GM23338 (cell line): ENCODE measurements at places on chromosomes 16 and 17. TPM values are rescaled to one million over a fixed set of nuclear protein-coding genes. Genes with fewer than 3 reads are reported as not detected.

SERPINF2 gene
- 1.2 and 1.5 TPM in 2 replicates for polyA plus RNA-seq

DNA sequence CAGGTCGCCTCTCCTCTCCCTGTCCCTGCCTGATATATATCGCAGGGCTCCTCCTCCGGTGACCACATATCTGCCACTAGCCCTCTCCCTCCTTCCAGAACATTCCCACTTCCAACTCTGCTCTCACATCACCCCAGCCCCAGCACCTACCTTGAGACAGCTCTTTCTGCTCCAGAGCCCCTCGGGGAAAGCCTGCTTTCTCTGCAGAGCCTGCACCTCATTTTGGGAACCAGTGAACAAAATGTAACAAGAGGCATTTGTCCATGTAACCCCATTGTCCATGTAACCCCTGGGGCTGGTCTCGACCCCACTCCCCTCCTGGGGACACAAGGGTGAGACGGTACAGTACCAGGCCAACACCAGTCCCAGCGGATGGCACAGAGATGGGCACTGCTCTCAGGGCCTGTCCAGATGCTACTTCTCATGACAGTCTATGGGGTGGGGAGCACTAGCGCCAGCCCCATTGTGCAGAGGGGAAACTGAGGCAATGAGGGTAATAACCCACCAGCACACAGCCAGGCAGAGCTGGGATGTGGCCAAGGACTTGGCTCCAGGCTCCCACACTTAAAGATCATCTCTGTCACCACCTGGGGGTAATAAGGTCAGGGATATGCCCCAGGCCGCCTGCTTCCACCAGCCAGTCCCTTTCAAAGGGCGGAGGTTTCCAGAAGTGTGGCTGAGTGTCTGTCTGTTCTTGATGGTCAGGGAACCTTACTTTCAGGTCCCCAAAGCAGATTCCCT lies 42.9 kb downstream of the TBC1D16 start:
- DNase-seq: no peak

GRCh38 chr17:31919802-31920525 lies 16.8 kb upstream of the SUZ12 start:
- DNase-seq: no peak

DNA sequence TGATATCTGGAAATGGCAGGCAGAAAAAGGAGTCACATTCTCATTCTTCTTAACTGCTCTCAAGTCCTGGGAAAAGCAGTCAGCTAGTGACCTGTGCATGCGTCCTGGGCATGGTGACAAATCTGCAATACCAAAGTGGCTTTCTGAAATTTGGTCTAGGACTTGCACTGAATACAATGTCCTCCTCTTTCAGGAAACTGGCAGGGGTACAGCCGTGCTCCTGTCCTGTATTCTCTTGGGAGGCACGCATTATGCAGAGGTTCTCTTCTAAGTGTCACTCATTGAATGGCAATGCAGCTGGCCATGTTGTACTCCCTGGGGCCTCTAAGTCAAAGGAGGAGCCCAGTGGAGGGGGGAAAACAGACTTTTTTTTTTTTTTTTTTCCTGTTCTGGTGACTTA lies 10.6 kb downstream of the PHF12 start:
- no peak for DNase-seq

GRCh38 chr17:41915566-41915965 lies 3.2 kb downstream of the ACLY start:
- no peak for DNase-seq

- DNase-seq: no peak
Observed at GRCh38 chr16:64295466-64295865, 826.4 kb downstream of the CDH11 start.

DNA sequence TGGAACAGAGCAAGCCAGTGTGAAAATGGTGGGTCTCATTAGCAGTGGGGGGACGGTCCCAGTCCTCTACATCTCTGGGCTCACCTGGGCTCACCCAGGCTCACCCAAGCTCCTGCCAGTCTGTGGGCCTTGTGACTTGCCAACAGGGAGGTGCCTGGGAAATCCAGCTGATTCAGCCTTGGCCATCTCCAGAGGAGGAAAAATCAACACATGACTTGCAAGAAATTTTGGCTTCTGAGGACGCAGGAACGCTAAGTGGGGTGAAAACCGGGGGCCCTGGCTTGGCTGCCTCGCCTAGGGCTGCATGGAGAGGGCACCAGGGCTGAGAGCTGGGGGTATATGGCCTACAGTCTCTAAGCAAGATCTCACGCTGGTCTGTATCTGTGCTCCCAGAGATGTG lies 47.7 kb downstream of the VAC14 start:
- DNase-seq: no peak

- DNase-seq: peak; percentile 64
Observed at GRCh38 chr16:57802341-57803133, at the start of gene KIFC3. TSS of gene KIFC3 (minus strand) at chr16:57802491. CDS start at chr16:57798243, 4,248 bp downstream.

- DNase-seq: no peak
Observed at GRCh38 chr16:75319513-75320411, 68.3 kb upstream of the BCAR1 start.

DNA sequence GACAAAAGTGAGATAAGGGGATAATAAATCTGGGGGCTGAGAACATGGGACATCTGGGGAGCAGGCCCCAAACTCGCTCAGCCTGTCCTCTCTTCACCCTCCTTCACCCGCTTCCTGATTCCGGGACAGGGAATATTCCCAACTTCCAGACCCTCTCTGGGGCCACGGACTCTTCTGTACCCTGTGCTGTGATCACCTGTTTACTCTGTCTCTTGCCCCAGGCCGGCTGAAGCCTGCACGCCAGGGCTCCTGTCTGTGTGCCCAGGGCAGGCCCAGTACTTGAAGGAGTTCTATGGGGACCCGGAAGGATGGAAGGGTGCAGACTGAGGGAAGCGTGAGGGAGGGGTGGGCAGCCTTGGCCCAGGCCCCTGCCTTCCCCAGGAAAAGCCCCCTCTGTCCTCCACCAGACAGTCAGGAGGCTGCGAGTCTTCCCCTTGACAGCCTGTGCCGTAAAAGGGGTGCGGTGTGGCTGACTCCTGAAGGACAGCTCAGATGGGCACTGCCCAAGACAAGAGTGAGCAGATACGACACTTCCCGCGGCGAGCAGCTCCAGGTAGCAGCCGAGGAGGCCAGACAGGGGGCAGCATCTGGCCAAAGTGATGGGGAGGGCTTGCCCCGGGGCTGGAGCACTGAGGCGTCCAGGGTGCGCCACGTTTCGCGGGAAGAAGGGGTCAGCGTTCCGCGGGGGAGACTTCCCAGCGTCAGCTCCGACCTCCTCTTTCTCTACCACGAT lies 1.0 kb upstream of the CCNF start:
- DNase-seq: peak; percentile 58

DNA sequence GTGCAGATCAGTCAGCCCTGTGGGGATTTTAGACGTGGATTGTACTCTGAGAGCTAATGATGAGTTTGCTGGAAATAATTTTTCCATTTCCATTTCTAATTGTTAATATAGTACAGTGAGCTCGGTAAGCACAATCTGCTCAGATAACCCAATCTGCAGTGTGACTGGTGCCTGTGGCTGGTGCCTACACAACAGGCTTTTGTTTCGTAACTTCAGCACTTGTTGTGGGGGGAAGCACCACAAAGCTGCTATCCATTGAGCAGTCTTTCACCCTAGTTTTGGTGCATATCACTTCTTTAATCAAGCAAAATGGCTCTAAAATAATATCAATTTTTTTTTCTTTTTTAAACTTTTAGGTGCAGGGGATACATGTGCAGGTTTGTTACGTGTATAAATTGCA lies 534.9 kb upstream of the HSBP1 start:
- DNase-seq: no peak
